Stimulated activated CD4-positive, alpha-beta T cell treated with anti-CD3 and anti-CD28 coated beads, TNF-alpha, amount 100 ng/mL, for 1 hour (primary cell): ENCODE measurements at places on chromosomes 2 and 18.

GRCh38 chr2:130183512-130184373, 1.7 kb downstream of the MZT2B start:
- DNase-seq: no peak

- no peak for DNase-seq
Measured at GRCh38 chr18:76496194-76496890, 1.3 kb upstream of the ZNF516 start.

DNA sequence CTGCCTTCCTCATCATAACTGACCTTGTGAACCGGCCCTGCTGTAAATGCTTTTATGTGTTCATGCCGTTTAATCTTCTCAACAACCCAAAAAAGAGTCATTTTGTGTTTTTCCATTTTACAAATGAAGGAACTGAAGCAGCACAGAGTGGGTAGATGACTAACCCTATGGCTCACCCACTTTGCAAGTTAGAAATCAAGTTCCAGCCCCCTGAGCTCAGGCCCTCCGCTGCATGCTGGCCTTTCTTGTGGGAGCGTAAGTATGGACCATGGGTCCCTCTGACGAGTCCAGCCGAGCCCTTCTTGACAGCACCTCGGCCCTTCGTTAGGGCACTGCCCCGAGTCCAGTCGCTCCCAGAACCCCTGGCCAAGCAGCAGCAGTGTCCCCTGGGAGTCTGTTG, 194.6 kb downstream of the GLI2 start:
- DNase-seq: no peak

DNA sequence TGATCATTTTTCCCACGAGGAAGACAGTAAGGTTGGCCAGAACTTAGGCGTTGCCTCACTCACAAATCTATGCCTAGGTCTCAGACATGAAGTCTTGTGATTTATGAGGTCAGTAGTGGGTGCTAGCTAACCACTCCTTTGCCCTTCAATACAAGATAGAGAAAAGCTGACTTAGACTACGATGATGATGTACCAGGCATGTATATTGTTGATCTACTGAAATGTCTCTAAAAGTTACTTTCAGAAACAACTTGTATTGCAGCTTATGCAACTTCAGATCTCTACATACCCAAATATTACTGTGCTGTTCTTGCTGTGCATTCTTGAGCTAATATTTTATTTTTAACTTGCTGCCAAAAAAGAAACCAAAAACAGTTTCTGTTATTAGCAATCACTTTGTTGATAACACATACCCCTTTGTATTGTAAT, 30.6 kb downstream of the MAPRE2 start:
- no peak for DNase-seq
